ENCODE measurements at places on chromosomes 3 and 15.

- no peak for DNase-seq
Observed at GRCh38 chr3:157336252-157337009, 100.2 kb upstream of the PTX3 start.

DNA sequence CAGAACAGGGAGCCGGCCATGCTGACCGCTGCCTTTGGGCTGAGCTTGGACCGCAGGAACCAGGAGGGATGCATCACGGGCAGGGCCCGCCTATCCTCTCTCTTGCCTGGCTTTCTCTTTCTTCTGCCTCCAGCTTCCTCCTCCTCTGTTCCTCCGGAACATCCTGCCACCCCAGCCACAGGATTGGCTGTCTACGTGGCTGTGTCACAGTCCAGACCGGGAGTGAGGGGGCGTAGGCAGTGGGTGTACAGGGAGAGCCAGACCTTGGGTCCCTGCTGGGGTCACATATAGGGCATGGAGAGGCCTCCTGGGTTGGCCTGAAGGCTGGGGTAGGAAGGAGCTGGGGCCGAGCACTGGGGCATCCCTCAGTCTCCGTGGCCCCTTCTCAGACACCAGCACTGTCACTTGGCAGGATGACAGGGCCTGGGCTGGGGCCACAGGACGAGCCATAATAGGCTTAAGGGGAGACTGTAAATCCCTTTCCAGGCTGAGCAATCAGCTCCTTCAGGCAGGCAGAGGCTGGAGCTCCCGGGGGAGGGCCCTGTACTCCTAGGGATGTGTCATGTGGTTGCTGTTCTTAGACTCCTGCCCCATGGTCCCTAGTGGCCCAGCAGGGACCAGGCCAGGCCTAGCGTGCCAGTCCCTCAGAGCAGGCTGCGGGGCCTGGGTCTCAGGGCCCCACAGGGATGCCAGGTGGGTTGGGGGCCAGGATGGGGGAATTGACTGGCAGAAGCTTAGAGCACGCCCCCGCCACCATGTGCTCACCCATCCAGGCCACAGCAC lies 25.4 kb downstream of the LINGO1 start:
- no peak for DNase-seq

DNA sequence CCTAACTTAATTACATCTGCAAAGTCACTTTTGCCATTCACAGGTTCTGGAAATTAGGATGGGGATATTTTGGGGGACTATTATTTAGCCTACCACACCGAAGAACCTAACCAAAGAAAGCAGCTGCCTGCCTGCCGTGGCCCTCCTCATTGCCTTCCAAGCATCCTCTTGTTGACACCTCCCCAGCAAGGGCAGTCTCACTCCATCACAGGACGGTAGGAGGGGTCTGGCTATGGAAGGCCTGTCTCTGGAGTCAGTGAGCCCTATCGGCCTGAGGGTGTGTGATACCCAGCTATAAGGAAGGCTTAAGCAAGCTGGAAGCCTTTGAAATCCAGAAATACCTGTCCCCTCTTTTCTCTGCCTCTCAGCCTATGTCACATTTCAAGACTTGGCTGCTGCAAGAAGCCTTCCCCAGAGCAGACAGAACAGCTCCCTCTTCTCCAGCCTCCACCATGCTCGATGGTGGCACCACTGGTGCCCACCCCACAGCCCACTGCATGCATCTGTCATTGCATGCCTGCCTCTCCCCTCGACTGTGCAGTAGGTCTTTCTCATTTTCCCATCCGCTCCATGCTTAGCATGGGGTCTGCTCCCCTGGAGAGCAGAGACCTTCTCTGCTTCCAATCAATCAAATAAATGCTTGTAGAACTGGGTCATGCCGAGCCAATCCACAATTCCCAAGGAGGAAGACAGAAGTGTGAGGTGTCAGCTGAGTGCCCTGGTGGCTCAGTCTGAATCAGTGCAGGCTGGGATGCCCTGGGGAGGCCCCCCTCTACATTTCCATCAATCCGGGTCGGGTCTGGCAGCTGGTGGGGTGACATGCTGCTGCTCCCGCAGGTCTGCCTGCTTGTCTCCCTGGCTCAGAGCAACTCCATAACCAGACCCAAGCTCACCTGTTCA lies 23.9 kb upstream of the LOXL1 start:
- DNase-seq, result no peak

DNA sequence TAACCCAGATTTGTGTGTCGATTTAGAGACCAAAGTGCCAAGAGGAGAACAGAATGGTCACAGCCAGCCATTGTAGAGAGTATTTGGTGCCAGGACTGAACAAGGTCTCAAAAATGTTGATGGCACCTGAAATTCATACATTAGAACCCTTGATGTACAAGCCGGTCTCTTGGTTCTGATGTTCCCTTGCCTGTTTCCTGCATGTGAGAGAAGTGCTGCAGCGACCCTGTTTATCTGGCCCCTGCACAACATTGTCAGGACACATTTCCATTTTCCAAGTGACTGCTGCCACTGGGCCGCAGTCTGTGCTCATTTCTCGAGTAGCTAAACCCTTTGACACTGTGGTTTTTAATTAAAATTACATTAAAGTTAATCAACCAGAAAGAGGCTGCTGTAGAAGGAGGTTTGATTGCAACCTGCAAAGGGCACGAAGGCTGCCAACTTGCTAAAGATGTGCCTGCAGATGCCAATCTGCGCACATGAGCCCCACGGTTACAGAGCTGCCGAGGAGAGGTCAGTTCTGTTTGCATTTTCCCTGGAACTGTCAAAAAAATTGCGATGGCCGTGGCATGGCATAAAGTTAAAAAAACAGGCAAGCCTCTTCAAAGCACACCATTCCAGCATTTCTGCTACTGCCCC lies 136.4 kb upstream of the CMC1 start:
- DNase-seq, result no peak

- no peak for DNase-seq
Observed at GRCh38 chr15:55394694-55395093, 13.5 kb downstream of the CCPG1 start.

GRCh38 chr3:13782501-13782900 lies 97.4 kb downstream of the WNT7A start:
- peak; percentile 18 for DNase-seq

DNA sequence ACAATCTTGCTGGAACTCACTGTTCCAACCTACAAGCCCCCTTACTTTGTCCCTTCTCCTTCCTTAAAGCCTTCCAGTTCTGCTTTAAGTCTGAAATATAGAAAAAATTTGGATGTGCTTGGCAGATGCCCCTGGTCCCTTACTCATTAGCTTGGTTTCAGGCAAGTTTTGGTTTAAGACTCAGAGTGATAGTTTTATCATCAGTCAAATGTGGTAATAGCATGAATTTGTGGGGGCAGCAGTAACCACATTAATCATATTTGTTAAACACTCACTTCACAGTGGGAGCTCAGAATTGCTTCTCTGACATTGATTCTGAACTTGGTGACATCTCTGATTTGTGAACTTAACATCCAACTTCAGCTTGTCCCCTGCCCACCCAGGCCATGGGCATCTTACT lies 58.3 kb upstream of the ALDH1A3 start:
- no peak for DNase-seq

- DNase-seq, result no peak
Observed at GRCh38 chr15:35921046-35921445, 375.1 kb upstream of the DPH6 start.

DNA sequence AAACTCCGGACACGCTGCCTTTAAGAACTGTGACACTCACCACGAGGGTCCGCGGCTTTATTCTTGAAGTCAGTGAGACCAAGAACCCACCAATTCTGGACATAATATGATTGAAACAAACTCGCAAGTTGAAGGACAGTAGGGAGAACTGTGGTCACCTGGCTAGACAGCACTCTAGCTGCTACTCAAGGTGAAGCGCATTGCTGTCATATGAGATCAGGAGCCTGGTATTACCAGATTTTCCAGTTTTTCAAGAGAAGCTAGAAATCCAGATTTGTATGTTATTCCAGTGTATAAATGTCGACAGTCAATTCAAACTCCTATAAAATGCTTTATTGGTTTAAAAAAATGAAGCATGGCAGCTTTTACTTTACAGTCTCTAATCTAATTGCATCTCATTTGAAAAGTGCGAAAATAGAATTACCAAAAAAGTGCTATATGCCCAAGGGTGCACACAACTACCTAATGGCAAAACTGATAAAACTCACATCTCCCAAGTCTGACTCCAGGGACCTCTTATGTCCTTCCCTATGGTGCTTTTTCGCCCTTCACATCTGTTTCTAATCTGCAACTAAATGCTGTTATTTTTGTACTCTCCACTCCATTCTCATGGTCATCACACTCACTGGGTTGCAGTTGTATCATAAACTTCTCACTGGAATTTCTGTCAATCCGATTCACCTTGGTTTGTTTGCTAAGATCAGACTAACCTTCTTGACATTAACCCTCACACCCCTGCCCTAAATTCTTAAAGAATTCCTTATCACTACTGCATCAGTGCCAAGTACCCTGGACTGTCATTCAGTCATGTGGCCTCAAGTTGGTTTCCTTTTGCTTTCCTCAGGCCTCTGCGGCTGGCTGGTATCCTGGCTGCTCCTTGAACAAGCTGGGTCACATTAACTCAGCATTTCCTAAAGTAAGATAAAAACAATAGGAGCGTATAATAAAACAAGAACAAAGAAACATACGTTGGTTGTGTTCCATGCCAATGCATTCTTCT lies 31.5 kb upstream of the ARHGEF26 start:
- DNase-seq, result no peak

DNA sequence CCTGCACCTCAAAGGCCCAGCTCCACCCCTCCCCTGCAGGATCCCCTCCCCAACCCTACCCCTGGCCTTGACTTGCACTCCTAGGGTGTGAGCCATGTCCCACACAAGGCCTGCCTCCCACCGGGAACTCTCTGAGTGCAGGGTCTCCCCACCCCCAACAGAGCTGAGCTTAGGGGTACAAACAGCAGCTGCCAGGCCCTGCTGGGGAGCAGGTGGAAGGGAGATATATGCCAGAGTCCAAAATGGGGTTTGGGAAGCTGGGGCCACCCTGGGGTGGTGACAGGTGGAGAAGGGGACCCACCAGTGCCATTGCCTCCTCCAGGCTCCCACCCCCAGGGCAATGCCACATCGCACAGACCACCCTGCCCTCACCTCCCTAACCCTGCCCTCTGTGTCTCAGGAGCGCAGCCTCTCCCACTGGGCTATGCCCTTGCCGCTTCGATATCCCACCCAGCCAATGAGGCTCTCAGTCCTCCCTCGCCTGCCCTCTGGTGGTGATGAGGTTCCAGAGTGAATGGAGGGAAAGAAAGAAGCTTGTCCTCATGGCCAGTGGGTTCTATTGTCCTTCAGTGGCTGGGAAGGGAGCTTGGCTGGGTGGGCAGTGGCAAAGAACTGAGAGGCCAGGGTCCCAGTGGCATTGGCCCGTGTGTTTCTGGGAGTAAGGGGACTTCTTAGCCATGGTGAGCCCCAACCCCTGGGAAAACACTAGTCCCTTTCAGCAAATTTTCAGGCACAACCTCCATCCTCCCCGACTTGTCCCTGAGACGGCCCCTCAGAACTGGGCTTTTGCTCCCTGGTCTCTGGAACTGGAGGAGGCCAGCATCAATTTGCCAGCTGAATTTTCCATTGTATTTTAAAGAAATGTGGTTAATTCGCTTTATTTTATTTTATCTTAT lies 46.8 kb downstream of the CYP11A1 start:
- peak; percentile 67 for DNase-seq

DNA sequence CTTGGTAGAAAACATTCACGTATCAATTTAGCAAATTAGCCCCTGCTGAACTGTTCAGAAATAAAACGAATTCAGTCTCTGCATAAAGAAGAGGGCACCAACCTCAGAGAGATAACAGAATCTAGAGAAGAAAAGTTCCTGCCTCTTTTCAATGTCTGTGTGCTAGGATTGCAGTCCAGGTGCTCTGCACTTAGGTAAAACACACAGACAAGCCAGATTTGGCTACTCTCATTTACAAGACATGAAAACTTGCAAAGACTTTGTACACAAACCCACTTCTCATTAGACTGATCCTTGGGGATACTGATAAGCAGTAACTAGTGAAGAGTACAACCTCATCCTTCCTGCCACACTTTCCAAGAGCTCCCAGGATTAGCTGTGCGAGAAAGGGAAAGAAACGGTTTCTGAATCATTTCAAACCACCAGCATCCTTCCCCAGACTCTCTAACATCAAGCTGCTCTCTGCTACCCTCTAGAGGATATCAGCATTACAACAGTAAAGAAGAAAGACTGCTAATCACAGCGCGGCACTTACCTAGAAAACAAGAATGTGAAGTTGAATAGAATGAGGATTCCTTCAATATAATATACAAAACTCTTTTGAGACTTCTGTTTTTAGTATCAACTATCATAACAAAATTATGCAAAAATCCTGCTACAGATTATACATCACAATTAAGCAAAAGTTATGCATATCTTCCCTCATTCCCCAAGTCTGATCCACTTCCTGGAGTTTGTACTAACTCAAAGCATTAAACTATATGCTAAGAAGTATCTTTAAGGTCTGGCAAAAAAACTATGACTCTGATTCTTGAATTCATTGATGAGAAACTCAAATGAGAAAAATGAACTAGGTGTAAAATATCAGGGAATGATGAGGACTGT lies 306.4 kb downstream of the MAGI1 start:
- DNase-seq, result peak; percentile 38

DNA sequence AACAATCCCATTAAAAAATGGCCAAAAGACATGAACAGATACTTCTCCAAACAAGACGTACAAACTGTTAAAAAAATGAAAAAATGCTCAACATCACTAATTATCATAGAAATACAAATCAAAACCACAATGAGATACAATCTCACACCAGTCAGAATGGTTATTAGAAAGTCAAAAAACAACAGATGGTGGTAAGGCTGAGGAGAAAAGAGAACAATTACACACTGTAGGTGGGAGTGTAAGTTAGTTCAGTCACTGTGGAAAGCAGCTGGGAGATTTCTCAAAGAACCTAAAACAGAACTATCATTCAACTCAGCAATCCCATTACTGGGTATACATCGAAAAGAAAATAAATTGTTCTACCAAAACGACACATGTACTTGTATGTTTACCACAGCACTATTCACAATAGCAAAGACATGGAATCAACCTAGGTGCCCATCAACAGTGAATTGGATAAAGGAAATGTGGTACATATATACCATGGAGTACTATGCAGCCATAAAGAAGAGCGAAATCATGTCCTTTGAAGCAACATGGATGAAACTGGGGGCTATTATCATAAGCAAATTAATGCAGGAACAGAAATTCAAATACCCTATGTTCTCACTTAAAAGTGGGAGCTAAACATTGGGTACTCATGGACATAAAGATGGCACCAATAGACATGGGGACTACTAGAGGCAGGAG lies 51.5 kb downstream of the MYO1E start:
- no peak for DNase-seq

DNA sequence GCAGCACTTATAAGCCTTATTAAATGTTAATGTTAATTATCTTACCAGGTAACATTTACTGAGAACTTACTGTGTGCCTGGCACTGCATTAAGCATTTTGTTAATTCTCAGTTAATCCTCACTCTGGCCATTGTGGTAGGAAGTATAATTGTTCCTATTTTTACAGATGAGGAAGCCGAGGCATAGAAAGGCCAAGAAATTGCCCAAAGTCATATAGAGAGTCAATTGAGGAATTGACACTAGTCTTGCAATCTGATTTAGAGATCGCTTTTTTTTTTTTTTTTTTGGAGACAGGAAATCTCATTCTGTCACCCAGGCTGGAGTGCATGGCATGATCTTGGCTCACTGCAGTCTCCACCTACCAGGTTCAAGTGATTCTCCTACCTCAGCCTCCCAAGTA lies 132.6 kb upstream of the PROK2 start:
- DNase-seq, result no peak

All from endothelial cell (in vitro differentiated cells).